Activated naive CD4-positive, alpha-beta T cell treated with anti-CD3 and anti-CD28 coated beads, Interleukin-2, amount 50 U/mL, for 72 hours (primary cell): ENCODE measurements at places on chromosomes 1 and 21. TPM values are rescaled to one million over a fixed set of nuclear protein-coding genes. Genes with fewer than 3 reads are reported as not detected.

DNA sequence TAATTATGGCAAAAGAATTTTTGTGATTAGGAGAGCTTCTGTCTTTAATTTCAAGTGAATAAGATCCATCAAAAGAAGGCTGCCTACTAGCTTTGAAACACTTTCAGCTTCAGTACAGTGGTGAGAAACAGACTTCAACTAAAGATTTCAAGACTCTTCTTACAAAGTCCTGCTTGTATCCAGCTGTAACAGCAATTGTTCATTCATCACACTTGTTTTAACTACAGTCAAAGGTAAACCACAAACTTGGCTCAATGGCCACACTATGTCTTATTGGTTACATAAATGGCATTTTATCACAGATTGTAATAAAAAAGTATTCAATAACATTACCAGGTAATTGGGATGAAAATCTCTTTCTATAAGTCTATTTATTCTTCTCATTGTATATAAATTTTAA is 59.2 kb downstream of the WARS2 start:
- no peak for DNase-seq

DNA sequence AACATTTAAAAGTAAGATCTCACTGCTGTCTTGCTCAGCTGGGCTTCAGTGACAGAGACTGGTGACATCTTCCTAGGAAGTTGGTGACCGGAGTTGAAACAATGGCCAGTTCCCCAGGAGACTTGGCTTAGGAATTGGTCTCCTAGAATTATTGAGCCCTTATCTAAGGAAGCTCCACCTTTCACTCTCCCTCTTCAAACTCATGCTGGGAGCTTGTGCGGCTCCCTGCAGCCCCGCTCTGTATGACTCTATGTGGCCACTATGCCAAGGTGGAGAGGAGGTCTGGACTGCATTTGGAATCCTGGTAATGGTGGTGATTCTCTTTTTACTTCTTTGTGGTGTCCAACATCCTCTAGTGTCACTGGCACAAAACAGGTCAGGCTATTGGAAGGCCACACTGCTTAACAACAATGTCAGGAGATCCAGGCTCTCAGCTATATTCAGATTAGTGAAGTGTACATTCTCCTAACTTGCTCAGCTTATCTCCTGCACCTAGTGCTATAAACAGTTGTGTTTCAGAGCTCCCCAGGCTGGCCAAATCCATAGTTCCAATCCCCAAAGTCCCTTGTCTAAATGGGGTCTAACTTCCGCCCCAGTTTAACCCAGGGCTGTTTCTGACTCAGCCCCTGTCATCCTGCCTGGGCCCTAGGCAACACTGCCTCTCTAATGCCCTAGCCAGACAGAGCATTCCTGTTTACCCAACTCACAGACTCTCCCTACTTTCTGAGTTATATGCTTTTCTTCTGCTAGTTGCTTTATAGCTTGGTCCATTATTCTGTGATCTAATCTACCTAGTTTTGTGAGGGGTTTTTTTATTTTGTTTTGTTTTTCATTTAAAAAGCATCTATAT is 18.3 kb downstream of the ATP2B4 start:
- no peak for DNase-seq

DNA sequence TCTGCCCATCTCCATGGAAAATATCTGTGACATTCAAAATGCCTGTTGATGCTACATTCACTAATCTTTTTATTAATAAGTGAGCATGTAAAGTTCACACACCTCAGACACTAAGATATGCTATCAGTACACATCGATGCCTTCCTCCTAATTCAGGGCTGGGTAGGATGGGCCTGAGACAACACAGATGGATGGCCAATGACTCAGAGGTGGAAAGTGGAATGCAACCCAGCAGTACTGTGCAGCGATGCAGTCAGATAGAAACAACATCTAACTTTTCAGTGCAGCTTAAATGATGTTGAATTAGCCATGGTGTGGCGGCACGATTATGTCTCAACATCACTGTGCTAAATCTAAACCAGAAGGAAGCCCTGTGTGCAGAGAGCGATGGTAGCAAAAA is 161.6 kb upstream of the KCNJ15 start:
- no peak for DNase-seq

GRCh38 chr21:27454234-27454633 is 487.3 kb upstream of the ADAMTS5 start:
- DNase-seq, result no peak

DNA sequence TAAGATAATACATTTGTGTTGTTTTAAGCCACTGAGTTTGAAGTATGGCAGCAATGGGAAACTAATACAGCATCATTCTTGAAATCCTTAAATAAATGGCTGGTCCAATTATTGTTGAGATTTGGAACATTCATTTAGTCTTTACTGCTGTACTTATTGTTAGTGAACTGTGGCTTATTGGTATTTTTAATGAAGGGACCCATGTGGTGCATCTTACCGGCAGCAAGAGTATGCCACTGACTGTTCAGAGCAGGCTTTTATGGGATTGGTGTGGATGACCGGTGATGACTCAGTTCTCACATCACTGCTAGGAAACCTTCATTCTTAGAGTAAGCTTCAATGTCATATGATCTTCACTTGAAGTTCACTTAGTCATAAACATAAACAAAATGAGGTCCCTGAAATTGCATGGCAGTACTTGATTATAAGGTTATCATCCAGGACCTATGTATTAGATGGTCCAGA is 31.5 kb downstream of the PRKAA2 start:
- no peak for DNase-seq

DNA sequence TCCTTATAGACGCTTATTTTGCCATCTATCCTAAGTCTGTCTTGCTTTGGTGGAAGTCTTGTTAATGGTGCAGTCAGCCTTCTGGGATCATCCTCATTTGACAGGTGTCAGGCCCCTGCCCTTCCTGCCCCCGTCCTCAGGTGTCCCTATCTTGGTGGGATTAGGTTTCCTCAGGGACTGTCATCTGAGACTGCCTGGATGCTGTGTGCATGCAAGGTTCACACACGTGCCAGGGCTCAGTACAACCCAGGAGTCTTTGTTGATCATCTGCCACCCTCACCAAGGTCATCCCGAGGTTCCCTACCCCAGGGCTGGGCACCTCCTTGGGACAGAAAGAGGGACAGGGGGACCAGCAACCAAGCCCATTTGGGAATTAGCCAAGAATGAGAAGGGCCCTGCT is 18.0 kb downstream of the PADI2 start:
- DNase-seq, result no peak

GRCh38 chr1:40842207-40842606 is 20.0 kb downstream of the CITED4 start:
- no peak for DNase-seq

DNA sequence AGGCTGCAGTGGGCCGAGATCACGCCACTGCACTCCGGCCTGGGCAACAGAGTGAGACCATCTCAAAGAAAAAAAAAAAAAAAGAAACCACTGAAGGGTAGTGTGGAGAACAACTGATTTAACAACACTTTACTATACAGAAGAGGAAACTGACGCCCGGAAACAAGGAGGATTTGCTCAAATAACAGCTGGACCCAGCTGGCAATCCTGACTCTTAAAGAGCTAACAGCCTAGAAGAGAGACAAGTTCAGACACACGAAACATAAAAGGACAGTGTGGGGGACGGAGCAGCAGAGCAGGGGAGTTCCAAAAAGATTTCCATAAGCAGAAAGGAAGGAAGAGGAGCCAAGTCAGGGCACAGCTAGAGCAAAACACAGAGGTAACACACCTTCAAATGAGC is 4.4 kb downstream of the ECHDC2 start:
- no peak for DNase-seq

The PERM1 gene
- not detected for total RNA-seq

The MIER1 gene
- 51.1 TPM for total RNA-seq

The GSTM2 gene
- total RNA-seq, result 13.6 TPM

The SEC16B gene
- not detected for total RNA-seq

The LCE1D gene
- total RNA-seq, result not detected

The MAN1C1 gene
- 8.8 TPM for total RNA-seq
